ENCODE measurements at places on chromosomes 7 and 10. TPM values are rescaled to one million over a fixed set of nuclear protein-coding genes. Genes with fewer than 3 reads are reported as not detected.

DNA sequence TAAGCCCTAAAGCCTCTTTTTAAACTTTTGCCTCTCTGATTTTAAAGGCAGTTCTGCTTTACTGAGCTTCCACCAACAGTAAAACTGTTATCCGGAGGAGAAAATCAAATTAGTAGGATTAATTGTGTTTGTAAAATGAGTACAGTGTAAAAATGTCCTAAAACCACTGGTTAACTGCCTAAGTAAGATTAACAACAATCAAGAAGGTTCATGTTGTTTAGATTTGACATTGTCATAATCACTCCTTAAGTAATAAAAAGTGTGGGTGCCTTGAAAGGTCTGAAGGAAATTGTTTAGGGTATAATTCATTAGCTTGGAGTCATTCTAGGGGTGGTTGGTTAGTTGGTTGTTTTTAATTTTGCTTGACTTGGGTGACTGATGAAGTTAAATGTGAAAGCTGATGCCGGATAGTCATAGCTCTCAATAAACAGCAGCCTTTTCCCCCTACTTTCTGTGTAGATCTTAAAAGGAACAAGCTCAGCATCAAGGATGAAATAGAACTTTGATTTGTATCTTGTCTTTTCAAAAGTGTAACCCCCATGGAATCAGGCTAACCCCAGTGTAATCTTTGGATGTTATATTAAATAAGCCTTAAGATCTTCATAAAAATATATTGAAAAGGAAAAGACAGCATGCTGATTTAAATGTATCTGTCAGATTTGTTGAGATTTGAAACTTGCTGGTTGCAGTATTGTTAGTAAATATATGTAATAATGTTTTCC lies 148.3 kb downstream of the ARID5B start:
- no peak overlapping the region for H3K4me3 ChIP-seq
- H3K36me3 ChIP-seq: no peaks in the 10 kb centered on the region
- no peak for DNase-seq
- no peaks in the 10 kb centered on the region for H3K27me3 ChIP-seq
- H3K4me1 ChIP-seq: peaks cover 7% of the 10 kb centered on the region

GRCh38 chr7:102188746-102189145 lies 97.9 kb upstream of the SH2B2 start:
- no peaks in the 10 kb centered on the region for H3K27me3 ChIP-seq
- peaks cover 4% of the 10 kb centered on the region for H3K4me1 ChIP-seq
- DNase-seq: no peak
- peaks cover 22% of the 10 kb centered on the region for H3K36me3 ChIP-seq

DNA sequence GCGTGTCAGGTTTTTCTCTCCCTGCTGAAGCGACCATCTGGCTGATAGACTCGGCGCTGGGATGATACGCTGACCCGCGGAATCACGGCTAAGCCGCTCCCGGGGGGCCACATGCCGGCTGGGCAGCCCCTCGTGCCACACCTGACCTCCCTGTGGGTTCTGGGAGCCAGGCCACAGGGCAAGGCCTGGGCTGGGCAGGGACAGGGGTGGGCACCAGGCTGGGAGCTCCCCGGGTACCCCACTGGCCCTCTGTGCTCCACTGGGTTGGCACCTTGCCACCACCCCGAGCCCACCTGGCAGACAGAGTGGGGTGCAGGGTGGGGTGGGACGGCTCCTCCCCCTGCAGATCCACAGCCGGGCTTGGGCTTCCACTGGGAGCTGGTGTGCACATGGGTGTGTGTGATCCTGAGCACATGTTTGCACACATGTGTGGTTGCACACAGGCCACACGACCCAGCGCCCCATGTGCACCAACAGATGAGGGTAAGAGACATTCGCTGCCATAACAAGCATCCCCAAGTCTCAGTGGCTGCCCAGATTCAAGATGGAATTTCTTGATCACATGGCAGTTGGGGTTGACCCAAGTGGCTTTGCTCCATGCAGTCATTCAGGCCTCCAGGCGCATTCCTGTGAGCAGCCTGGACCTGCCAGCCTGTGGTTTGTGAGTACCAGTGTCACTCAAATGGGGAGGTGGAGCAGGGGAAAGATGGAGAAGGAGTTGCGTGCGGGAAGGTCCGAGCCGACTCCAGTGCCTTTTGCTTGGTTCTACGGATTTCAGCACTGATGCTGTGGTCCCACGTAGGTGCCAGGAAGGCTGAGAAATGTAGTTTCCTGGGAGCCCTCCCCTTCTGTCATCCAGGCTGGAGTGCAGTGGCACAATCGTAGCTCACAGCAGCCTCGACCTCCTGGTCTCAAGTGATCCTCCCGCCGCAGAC lies 79.7 kb downstream of the UNCX start:
- DNase-seq: no peak
- no peak overlapping the region for H3K4me3 ChIP-seq
- no peaks in the 10 kb centered on the region for H3K27me3 ChIP-seq
- H3K4me1 ChIP-seq: no peaks in the 10 kb centered on the region

The OR6V1 gene
- not detected for total RNA-seq

DNA sequence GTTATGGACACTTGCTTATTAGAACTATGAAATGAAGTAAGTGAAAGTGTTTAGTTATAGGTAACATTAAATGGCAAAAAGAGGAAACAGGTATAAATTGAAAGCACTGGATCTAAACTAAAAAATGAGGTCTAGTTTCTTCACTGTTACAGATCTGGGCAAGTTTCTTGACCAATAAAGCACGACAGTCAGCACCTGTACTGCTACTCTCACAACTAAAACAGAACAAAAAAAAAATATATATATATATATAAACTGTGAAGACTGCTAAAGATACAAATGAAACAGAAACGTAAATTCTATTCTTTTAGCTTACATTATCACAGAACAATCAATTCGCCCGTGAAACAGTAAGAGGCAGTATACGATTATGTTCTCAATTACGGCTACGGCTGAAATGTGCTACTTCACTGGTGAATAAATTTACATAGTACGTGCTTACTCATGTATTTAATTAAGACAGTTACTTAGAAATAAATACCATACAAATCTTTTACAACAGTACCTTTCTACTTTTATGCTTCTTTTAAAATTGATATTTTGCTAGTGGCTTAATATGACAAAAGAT lies 4.2 kb downstream of the AHR start:
- H3K4me1 ChIP-seq: no peaks in the 10 kb centered on the region
- DNase-seq: no peak

DNA sequence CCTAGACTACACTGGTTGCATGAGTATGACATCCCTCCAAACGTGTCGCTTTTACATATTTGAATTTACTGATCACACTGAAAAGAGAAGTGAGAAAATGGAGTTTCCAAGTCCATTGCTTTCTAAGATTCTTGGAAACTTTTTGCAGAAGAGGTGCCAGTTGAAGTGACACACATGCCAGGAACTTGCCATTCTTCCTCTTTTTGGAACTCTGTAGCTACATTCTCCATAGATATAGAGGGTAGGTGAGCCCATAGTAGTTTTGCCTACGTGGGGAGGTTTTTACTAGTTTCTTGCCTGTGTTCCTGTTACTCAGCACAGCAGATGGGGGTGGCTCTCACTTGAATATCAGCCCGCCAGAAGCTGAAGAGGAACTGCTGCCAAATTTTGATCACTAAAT lies 286.6 kb upstream of the NRP1 start:
- no peak overlapping the region for H3K4me3 ChIP-seq
- H3K36me3 ChIP-seq: no peaks in the 10 kb centered on the region
- H3K27ac ChIP-seq: no peak overlapping the region
- H3K4me1 ChIP-seq: no peaks in the 10 kb centered on the region
- H3K27me3 ChIP-seq: no peaks in the 10 kb centered on the region

DNA sequence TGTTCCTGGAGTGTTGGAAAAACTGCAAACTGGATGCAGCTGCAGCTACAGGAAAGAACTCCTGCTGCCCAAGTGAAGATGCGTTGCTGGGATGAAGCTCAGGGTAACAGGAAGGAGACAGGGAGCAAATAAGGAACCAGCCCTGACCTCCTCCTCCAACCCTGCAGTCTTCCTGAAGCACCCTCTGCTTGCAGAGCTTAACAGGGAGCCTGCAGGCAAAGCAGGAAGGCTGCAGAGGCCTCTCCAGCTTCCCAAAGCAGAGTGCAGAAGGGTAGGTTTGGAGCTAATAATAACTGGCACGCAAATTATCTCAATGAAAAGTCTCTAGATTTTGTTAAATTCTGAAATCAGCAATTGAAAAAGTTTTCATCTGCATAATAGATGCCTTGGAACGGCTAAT lies 92.5 kb downstream of the SORCS1 start:
- peaks cover 5% of the 10 kb centered on the region for H3K4me1 ChIP-seq
- no peak for DNase-seq
- no peak overlapping the region for H3K27ac ChIP-seq
- no peaks in the 10 kb centered on the region for H3K27me3 ChIP-seq
- no peaks in the 10 kb centered on the region for H3K36me3 ChIP-seq

The SPDYE2B gene
- not detected for total RNA-seq

The HOXA5 gene
- total RNA-seq: not detected

The PDE6C gene
- not detected for total RNA-seq

The CALML3 gene
- total RNA-seq: not detected

GRCh38 chr7:14766747-14767146 lies 135.8 kb downstream of the DGKB start:
- no peak overlapping the region for H3K4me3 ChIP-seq
- no peaks in the 10 kb centered on the region for H3K36me3 ChIP-seq
- H3K27ac ChIP-seq: no peak overlapping the region
- no peaks in the 10 kb centered on the region for H3K27me3 ChIP-seq
- DNase-seq: no peak
- H3K4me1 ChIP-seq: no peaks in the 10 kb centered on the region

DNA sequence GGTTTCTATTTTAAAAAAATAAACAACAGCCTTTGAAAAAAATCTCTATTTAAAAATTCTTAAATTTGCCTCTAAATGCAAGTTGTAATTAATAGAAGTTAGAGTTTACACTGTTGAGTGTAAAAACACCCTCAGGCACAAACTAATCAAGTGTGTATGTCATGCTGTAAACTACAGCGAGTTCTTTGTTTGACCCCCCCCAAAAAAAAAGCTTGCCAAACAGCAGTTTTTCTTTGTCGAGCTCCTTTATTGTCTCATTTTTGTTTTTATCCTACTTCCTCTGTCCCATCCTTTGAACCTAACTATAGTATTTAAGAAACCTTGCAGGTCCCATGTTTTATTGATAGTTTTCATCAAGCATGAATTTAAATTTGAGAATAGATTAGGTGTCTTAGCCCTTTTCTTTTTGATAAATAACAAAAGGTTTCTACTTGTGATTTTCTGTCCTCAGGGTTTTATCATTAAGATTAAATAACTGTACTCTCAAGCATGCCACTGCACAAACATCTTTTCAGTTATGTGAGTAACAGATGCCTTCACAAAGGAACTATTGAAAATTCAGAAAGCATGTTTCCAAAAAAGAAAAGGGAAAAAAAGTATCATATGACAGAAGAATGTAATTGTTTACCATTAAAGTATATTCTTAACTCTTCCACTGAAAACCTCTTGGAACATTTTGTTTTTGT lies 176.0 kb downstream of the ARID5B start:
- H3K27me3 ChIP-seq: no peaks in the 10 kb centered on the region
- no peaks in the 10 kb centered on the region for H3K36me3 ChIP-seq
- no peak overlapping the region for H3K4me3 ChIP-seq
- no peaks in the 10 kb centered on the region for H3K4me1 ChIP-seq
- no peak overlapping the region for H3K27ac ChIP-seq
- no peak for DNase-seq

DNA sequence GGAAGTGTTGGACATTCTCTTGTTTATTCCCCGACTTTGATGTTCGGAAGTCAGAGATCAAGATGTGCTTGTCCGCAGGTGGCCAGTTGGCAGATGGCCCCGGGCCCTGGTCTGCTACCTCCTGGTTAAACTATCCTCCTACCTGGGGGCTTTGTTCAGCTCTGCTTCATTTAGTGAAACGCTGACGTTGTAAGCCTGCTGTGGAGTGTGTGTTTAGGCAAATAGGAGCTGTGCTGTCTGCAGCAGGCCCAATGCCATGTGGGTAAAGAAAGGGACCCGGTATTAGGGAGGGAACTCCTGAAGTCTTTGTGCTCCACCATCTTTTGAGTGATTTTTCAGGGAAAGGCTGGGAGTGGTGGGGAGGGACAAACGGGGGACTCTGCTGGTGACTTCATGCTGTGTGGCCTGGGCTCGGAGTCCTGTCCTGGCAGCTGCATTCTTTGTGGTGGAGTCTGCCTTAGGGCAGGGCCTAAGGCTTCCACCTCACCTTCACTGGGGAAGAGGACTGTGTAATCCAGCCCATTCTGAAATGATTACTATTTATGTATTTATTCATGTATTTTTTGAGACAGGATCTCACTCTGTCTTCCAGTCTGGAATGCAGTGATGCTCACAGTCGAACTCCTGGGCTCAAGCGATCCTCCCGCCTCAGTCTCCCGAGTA lies 171.1 kb upstream of the KLF6 start:
- H3K27ac ChIP-seq: no peak overlapping the region
- no peaks in the 10 kb centered on the region for H3K27me3 ChIP-seq
- no peak overlapping the region for H3K4me3 ChIP-seq
- peaks cover 7% of the 10 kb centered on the region for H3K4me1 ChIP-seq
- H3K36me3 ChIP-seq: no peaks in the 10 kb centered on the region
- DNase-seq: no peak

The OR2A12 gene
- not detected for total RNA-seq

- no peaks in the 10 kb centered on the region for H3K4me1 ChIP-seq
- no peak overlapping the region for H3K4me3 ChIP-seq
- no peak overlapping the region for H3K27ac ChIP-seq
Observed at GRCh38 chr7:91899563-91899962, 19.1 kb upstream of the MTERF1 start.

DNA sequence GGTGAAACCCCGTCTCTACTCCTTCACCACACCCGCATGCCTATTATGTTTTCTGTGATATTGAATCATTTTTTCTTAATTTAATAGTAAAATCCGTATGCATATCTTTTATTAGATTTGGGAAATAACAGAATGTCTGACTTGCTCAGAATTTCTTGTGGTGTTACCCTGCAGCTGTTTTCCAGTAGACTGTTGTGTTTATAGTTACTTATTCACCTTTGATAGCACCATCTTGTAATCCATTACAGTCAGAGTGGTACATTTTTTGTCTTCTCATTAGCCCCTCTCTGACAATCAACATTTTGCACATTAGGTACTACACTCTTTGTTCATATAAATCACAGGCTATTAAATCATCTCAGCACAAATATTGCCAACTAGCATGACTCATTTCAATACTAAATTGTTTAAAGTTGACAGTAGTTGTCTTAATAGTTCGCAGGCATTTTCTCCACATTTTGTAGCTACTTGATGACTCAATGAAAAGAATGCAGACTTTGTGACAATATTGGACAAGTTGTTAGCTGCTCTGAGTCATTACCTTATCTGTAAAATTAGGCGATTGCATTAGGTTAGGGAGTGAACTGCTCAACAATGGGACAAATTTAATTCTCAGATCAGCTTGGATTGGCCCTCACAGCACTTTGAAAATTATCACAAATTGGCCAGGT lies 17.8 kb upstream of the SLC16A12 start:
- no peak overlapping the region for H3K27ac ChIP-seq
- H3K4me1 ChIP-seq: no peaks in the 10 kb centered on the region
- no peak for DNase-seq
- H3K36me3 ChIP-seq: no peaks in the 10 kb centered on the region
- H3K27me3 ChIP-seq: no peaks in the 10 kb centered on the region

The ATRNL1 gene
- total RNA-seq: 17.6 TPM

Data from H1 (cell line).